ENCODE measurements at places on chromosomes 5 and 9. TPM values are rescaled to one million over a fixed set of nuclear protein-coding genes. Genes with fewer than 3 reads are reported as not detected.

LCN9 gene
- total RNA-seq, result not detected

FCN2 gene
- total RNA-seq, result 2.0 TPM

PCDHGC5 gene
- total RNA-seq, result 1.7 TPM

IQGAP2 gene
- 11.6 TPM for total RNA-seq

DMRTA1 gene
- total RNA-seq, result 0.74 TPM

ADRA1B gene
- 2.9 TPM for total RNA-seq

DRD1 gene
- 0.15 TPM for total RNA-seq

PROB1 gene
- 21.7 TPM for total RNA-seq

PDE8B gene
- 20.8 TPM for total RNA-seq

WNT8A gene
- not detected for total RNA-seq

PPP3R2 gene
- total RNA-seq, result not detected

CA9 gene
- 2.8 TPM for total RNA-seq

ZNF879 gene
- 4.7 TPM for total RNA-seq

Measured in left cardiac atrium (tissue), 4 donors.